Central memory CD8-positive, alpha-beta T cell (primary cell): ENCODE measurements at places on chromosomes 2 and 18.

DNA sequence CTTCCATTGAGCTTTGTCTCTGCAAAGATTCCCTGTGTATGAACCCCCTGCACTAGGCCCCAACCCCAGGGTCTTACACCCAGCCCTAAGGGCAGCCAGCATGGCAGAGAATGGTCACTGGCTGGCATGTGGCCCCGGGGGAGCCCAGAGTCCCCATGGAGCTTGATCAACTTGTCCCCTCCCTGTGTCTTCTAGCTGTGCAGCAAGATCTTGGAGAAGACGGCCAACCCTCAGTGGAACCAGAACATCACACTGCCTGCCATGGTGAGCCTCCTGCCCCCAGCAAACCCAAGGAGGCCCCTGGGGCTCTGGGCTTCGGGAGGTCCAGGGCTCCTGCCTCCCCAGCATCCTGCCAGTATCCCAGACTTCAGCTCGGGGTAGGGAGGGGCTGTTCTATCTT is 81.5 kb downstream of the DYSF start:
- DNase-seq: no peak

DNA sequence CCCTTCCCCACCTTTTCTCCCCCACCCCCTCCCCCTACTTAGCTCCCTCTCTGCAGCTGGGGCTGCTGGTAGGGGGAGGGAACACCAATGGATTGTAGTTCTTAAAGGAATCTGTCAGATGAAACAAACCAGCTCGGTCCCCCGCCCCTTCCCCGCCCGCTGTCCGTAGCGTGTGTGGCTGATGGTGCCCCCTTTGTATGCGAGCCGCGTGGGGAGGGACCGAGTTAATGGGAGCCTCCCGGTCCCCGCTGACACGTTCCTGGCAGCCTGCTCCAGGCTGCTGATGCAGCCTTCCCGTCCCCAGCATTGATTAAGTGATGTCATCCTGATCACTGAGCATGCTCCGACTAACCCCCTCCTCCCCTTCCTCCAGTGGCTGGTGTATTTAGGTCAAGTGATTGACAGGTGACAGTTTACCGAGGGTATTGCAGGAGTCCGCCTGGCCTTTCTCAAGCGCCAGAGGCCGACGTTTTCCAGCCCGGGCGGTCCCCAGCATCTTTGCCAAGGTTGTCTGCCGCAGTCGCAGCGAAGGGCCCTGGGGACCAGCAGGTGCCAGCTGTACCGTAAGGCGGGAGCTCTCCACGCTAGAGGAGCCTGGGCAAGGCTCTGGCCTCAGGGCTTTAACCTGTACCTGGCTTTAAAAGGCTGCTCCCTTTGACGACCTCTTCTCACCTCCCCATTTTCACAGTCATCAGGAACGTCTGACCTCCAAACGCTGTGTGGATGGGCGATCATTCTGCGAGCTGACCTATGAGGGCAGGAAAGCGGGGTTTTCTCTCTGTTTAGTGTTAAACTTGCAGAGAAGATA is 1.8 kb downstream of the KIF5C start:
- no peak for DNase-seq

DNA sequence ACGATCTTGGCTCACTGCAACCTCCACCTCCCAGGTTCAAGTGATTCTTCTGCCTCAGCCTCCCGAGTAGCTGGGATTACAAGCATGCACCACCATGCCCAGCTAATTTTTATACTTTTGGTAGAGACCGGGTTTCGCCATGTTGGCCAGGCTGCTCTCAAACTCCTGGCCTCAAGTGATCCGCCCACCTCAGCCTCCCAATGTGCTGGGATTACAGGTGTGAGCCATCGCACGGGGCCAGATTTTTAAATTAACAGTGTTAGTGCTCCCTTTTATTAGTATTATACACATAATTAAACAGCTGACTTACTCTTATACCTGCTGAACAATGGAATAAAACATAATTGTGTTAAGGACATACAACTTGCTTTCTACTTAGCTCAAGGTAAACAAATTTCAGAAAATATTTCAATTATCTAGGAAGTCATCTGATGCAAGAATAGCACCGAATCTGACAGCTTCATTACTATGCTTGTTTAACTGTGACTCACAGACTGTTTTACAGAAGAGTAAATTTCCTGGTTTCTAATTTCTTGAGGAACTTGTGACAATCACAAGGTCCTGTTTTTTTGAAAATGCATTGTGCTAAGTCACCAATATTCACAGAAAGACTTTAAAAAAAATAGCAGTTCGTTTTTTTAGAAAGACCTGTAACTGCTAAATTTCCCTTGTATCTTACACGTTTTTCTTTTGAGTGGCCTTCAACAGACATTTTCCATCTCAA is 51.2 kb downstream of the SPIRE1 start:
- DNase-seq: no peak

- DNase-seq: no peak
These were observed 47.0 kb downstream of the COL4A4 start for GRCh38 chr2:227117027-227117426.

DNA sequence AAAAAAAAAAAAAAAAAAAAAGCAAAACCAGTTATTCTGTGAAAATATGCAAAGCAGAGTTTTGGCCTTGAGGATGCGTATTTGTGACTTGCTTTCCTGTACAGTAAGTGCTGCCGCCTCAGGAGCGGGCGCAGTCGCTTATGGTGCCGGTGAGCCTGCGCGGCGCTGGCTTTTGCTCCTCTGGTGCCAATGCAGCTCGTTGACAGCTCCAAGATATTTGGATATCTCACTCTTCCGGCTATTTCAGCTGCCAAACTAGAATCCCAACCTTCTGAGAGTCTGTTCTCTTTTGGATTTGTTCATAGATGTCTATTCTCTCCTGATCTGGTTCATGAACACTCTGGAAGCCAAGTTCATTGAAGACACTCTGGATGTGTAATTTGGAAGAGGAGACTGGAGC is 184.1 kb downstream of the AGAP1 start:
- DNase-seq: no peak

DNA sequence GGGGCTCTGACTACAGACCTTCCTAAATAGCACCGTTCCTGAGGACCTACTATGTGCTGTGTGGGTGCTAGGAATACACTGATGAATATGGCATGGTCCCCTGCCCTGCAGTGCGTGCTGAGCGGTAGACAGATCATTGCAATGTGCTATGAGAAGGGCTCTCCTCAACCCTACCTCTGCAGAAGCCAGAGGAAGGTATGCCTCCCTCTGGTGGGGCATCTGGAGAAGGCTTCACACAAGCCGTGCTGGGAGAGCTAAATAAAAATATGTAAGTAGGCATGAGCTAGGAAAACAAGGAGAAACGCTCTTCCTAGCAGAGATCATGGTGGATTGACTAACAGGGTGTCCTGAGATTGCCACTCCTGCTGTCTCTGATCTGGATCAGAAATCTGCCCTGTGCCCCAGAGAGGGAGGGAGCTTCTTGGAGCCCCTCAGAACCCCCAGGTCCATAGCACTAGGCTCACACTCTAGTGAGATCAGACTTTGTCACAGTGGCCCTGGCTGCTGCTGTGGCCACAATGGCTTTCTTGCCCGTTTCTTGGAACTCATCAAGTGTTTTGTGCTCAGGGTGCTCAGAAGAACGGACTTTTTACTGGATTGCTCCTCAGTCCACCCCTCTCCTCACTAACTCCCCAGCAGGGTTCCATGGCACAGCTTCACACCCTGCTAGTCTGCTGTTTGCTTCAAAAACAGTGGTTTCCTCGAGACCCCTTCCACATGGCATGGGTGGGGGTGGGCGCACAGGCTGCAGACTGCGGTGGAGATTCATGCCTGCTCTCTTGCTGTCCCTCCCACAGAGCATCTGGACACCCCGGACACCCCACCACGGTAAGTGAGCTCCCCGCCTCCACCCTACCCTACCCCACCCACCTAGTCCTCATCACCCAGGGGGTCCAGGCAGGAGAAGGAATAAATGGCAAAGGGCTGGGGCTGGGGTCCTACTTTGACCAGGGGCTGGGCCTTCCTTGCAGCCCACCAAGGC is 14.2 kb downstream of the SIGLEC15 start:
- DNase-seq: no peak

- no peak for DNase-seq
These were observed 40.6 kb downstream of the FBXO48 start for GRCh38 chr2:68426446-68426845.

DNA sequence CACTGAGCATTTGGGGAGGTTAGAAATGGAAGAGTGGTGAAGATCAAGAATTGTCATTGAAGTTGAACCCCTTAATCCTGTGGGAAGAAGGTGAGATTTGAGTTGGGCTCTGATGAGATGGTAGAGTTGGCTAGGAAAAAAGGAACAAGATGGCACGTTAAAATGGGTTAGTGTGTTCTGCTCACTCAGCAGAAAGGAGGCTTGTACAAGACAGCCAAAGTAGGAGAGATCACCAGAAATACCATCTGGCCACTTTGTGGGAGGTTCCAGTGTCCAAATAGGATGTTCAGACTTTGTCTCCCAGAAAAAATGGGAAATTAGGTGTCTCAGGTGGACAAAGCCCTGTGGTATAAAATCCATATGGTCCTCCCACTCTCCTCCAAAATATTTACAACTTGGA is 56.0 kb upstream of the SLC14A2 start:
- DNase-seq: no peak

- DNase-seq: no peak
These were observed 33.5 kb upstream of the GPC1 start for GRCh38 chr2:240401781-240402551.

GRCh38 chr2:62222171-62222570 is 26.3 kb downstream of the B3GNT2 start:
- no peak for DNase-seq

DNA sequence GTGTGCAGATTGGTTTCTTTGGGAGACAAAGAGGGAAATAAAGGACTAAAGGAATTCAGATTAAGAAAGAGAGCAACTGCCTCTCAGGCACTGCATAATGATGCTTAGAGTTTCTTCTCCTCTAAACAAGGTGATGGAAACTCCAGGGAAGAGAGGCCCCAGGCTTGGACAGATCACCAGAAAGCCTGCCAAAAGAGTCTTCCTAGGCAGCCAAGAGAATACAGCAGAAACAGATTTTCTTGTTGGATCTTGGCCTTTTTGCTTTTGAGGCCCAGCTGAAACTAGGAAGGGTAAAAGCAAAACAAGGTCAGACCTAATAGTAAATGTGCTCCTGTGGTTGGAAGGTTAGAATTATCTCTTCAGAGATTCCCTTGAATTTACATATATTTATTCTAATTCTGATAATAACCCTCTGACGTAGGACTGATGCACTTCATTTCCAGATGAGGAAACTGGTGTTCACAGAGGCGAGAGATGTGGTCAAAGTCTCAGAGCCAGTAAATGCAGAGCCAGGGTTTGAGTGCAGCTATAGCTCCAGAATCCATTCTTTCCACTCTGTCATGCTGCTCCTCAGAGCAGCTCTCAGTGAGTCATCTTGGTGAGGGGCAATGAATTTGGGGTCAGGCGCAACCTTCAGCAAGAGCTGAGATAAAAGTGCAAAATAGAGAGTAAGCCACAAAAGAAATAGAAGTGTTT is 142.3 kb upstream of the FBXO11 start:
- DNase-seq: no peak

GRCh38 chr2:152460567-152460966 is 125.6 kb downstream of the FMNL2 start:
- no peak for DNase-seq

- DNase-seq: no peak
These were observed 143.4 kb downstream of the PPP1R1C start for GRCh38 chr2:182128821-182129707.

- DNase-seq: no peak
These were observed 27.1 kb upstream of the ZC3H15 start for GRCh38 chr2:186459009-186459408.

DNA sequence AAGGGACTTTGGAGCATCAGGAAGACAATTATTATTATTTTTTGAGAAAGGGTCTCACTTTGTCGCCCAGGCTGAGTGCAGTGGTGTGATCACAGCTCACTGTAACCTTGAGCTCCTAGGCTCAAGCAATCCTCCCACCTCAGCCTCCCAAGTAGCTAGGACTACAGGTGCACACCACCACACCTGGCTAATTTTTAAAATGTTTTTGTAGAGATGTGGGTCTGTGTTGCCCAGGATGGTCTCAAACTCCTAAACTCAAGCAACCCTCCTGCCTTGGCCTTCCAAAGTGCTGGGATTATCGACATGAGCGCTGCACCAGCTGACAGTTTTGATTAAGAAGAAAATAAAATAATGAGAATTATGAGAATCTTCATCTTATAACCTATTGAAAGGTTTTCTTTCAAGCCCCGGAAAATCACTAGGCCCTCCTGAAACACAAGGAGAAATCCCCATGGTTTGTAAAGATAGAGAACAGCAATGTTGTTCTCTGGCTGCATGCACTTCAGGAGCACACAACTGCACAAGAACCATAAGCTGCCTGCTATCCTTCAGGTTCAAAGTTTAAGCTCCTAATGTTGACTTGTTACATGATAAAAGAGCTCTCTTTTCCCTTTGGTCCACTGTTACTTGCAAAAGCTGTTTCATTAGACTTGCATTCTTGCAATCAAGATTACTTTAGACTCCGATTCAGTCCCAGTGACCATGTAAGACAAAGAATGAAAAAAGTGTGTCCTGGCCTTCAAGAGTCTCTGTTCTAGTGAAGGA is 16.8 kb downstream of the NPC1 start:
- DNase-seq: no peak

DNA sequence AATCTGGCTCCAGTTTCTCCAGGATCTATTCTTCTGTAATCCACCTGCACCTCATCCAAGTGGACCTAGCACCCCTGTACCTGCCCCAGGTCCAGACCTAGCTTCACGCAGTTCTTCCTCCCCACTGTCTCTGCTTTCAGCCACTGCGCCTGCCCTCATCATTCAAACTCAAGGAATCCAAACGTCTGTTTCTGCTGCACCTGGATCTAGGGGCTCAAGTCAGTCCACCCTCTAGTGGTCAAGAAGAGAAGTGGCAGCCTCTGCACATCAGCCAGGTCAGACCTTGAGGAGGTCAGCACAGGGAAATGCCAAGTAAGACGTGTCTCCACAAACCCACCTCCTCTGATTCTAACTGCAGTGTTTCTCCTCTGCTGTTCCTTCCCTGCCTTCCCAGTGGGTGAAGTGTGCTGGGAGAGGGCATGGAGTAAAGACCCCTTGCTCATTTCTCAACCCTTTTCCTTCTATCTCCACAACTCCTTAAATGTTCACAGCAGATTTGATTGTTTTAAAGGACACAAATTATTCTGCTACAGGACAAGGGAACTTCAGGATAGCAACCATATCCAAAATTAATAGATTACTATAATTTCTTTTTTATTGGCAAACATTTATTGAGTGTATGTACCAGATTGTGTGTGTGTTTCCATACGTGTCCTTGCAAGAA is 8.6 kb upstream of the RNF152 start:
- DNase-seq: no peak

- DNase-seq: no peak
These were observed 109.2 kb upstream of the OTX1 start for GRCh38 chr2:62941413-62941812.

- DNase-seq: no peak
These were observed 75.7 kb upstream of the ATIC start for GRCh38 chr2:215236131-215236530.

- no peak for DNase-seq
These were observed 50.4 kb downstream of the CCDC102B start for GRCh38 chr18:68848242-68848641.

GRCh38 chr2:61679096-61679495 is 140.9 kb upstream of the XPO1 start:
- DNase-seq: no peak

GRCh38 chr2:154331784-154332183 is 366.7 kb upstream of the KCNJ3 start:
- DNase-seq: no peak
